ENCODE measurements at places on chromosomes 13 and 19.

DNA sequence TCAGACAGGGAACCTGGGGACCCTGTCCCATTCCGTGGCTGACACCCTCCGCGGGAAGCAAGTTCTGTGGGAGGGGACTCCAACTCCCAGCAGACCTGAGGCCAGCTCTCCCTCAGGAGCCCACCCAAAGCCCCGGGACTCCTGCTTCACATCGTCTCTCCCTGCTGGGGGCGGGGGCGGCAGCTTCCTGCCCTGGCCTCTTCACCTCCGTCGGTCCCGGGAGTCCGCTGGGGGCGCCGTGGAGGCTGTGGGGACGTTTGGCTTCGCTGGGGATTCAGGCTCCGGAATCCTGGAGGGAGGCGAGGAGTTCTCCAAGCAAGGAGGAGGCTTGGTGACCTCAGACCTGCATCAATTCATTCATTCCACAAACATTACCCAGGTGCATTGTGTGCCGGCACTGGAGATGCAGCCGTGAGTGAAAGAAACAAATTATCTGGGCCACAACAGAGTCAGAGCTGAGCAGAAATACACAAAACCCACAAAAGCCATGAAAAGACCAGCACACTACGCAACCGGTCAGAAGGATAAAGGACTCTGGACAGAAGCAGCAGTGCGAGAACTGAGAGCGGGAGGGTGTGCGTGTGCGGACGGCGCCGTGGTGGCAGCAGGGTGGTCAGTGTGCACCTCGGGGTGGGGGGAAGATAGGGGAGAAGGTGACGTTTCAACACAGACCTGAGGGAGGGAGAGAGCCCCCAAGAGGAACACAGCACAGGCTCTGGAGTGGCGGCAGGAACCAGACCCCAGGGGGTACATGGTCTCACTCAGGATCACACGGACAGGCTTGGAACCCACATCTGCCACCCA is 19.0 kb downstream of the EPS8L1 start:
- DNase-seq, result no peak

DNA sequence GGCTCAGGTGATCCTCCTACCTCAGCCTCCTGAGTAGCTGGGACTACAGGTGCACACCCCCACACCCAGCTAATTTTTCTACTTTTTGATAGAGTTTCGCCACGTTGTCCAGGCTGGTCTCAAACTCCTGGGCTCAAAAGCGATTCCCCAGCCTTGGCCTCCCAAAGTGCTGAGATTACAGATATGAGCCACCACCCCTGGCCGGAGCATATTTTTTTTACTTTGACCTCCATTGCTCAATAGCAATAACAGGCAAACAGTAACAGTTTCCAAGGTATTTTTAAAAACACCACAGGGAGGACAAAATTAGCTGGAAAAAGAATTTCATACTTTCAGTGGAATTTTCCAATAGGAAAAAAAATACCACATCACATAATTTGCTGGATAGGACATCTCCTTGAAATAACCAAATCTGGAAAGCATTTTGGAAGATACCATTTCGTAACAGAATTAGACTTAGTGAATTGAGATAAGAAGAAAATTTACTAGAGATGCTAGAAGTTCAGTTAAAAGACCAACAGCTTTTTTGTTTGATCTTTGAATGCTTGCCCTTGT is 5.2 kb downstream of the DUXA start:
- DNase-seq, result no peak

DNA sequence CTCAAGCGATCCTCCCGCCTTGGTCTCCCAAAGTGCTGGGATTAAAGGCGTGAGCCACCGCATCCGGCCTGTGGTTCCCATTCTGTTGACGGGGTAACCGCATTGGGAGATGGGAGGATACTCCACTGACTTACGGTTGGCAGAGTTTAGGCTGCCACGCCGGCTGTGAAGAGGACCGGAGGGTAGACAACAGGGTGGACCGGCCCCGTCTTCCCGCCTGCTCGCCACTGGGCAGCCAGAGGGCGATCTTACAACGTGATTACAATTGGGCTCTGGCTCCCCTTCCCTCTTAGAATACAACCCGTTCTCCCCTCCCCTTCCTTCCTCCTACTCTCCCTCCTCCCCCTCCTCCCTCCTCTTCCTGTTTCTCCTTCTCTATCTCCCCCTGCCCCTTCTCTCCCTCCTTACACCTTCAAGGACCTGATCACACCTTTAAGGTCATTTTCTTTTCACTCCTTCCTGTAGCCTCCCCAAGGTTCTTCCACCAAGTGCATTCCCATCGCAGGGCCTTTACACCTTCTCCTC is 957 bp upstream of the CCDC194 start:
- no peak for DNase-seq

- DNase-seq, result no peak
Observed at GRCh38 chr13:43472339-43472738, 314.4 kb downstream of the ENOX1 start.

DNA sequence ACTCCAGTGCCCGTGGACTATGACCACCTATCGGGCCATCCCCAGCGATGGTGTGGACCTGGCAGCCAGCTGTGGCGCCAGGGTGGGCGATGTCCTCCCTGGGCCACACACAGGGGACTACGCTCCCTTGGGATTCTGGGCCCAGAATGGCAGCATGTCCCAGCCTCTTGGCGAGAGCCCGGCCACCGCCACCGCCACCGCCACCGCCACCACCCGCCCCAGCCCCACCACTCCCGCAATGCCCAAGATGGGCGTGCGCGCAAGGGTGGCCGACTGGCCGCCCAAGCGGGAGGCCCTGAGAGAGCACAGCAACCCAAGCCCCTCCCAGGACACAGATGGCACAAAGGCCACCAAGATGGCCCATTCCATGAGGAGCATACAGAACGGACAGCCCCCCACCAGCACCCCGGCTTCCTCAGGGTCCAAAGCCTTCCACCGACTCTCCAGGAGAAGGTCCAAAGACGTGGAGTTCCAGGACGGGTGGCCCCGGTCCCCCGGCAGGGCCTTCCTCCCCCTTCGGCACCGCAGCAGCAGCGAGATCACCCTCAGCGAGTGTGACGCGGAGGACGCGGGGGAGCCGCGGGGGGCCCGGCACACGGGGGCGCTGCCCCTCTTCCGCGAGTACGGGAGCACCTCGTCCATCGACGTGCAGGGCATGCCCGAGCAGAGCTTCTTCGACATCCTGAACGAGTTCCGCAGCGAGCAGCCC is 142.3 kb downstream of the DPF1 start:
- DNase-seq, result no peak

GRCh38 chr19:7595466-7596133 is at the start of gene CAMSAP3:
TSS of gene CAMSAP3 (plus strand) at chr19:7595863. CDS start at chr19:7596003, 140 bp downstream.
- peak; percentile 3 for DNase-seq

DNA sequence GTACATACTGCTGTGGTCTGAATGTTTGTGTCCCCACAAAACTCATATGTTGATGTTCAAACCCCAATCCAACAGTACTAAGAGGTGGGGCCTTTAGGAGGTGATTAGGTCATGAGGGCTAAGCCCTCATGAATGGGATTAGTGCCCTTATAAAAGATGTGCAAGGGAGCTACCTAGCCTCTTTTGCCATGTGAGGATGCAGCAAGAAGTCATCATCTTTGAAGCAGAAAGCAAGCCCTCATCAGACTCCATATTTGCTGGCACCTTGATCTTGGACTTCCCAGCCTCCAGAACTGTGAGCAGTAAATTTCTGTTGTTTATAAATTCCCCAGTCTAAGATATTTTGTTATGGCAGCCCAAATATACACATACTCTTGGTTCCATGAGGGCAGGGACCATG is 33.9 kb downstream of the PEG3 start:
- no peak for DNase-seq

- DNase-seq, result no peak
Observed at GRCh38 chr13:100597253-100597652, 8.7 kb upstream of the GGACT start.

- DNase-seq, result no peak
Observed at GRCh38 chr13:48978942-48979601, 3.4 kb downstream of the FNDC3A start.

- DNase-seq, result peak; percentile 96
Observed at GRCh38 chr13:21069561-21070004, 8.2 kb upstream of the LATS2 start.

GRCh38 chr19:3723883-3724282 is 15.7 kb downstream of the TJP3 start:
- no peak for DNase-seq

DNA sequence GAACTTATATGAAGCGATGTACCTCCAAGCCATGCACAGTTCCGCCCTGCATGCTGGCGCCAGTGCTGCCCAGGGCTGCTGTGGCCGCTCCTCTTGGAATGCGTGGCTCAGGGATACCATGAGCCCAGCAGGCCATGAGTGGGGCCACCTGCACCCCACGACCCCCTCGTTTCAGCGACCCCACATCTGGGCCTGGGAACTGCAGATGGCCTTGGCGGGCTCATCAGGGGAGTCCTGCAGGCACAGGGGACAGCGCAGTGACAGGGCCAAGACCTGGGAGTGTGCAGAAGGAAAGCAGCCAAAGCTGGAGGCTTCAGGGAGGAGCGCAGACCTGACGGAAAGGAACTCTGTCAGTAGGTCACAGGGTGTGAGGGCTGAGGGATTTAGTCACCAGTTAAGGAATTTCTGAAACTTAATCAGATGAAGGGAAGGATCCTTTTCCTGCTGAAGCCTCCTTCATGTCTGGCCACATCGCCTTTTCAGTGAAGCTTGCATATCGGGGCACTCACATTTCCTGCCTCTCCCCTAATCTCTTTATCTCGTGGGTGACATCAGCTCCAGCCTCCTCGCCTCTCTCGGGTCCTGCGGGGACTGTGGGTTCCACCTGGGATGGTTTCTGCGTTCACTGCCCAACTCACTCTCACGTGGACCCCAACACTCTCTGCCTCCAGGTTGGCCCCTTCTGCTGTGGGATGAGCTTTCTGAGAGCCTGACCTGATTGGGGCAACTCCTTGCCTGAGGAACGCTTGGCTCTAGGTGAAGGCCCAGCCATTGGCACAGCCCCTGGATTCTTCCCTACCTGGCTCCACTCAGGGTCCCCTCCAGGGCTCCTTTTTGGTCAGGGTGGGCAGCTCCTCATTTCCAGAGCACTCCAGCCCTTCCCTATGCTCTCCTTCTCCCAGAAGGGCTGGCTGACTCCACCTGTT is 123.5 kb downstream of the CRYL1 start:
- no peak for DNase-seq

- DNase-seq, result no peak
Observed at GRCh38 chr13:33116321-33117010, 100.2 kb downstream of the KL start.

- DNase-seq, result no peak
Observed at GRCh38 chr19:30120860-30121484, 178.9 kb downstream of the URI1 start.

- no peak for DNase-seq
Observed at GRCh38 chr13:79056706-79057105, 349.3 kb downstream of the RBM26 start.

GRCh38 chr13:109665240-109665639 is 121.1 kb downstream of the IRS2 start:
- DNase-seq, result no peak

DNA sequence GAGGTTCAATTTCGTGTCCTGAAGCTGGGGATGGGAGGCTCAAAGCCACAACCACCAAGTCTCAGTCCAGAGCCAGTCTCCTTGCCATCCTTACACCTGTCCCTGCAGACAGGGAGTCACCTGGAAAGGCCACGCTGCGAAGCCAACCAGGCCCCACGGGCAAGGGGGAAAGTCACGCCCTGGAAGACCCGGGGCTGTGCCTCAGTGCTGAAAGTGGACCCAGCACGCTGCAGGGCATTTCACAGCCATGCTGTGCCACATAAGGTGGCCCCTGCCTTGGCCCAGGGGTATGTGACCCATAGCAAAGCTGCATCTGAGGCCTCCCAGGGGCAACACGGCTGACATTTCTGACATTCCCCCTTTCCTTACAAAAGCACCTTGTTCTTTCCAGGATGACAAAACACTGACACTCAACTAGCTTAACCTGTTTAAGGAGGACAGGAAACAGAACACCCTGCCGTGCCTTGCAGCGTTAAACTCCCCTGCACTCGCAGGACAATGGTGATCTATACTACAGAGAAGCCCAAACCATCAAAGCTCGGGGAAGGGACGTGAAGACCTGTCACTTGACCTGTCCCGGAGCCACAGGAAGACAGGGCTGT is 14.8 kb downstream of the CHERP start:
- DNase-seq, result no peak

DNA sequence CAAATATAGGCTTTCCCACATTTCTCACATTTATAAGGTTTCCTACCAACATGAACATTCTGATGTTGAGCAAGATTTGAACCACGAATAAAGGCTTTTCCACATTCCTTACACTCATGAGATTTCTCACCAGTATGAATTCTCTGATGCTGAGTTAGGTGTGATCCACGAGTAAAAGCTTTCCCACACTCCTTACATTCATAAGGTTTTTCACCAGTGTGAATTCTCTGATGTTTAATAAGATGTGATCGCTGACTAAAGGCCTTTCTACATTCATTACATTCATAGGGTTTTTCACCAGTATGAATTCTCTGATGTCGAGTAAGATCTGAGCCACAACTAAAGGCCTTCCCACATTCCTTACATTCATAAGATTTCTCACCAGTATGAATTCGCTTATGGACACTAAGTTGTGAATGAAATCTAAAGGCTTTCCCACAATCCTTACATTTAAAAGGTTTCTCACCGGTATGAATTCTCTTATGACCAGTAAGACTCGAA is 19.0 kb downstream of the ZNF790 start:
- DNase-seq, result no peak

- DNase-seq, result no peak
Observed at GRCh38 chr19:41947091-41947490, 12.0 kb downstream of the RABAC1 start.

DNA sequence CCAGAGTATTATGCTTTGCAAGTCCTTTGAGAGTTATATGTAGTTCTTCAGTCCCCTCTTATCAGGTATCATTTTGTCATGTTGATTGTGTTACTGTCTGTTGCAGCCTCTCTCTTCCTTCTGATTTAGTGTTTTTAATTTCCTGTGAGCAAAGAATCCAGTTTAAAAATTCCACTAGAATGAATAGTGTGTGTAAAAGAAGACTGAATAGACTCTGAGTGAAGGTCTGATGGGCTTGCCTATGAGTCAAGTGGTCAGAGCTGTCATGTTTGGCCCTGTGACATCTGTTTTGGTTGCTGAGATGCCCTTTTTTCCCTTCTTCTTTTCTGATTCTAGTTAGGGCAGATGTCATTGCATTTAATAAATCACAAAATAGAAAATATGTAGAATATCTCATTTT is 23.3 kb upstream of the KCTD4 start:
- DNase-seq, result no peak

- no peak for DNase-seq
Observed at GRCh38 chr13:78323040-78323439, 280.3 kb downstream of the POU4F1 start.

GRCh38 chr19:18700501-18701249 is 17.2 kb downstream of the CRTC1 start:
- peak; percentile 48 for DNase-seq

DNA sequence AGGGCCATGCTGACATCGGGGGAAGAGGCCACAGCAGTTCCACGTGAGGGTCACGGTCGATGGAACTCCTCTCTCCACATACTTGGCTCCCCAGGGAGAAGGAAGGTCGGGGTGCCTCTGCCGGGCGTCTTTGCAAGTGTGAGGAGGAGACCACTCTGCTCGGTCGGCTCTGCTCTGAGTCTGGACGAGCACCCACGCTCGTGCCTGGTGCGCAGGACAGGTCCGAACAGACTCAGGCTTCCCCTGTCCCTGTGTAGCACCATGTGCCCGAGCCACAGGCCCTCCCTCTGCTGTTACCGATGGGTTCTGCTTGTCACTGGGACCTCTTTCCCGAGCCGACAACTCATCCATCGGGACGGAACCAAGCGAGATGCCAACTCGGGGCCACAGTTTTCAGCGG is 35.1 kb downstream of the TMEM255B start:
- no peak for DNase-seq

Measured in suppressor macrophage treated with lipopolysaccharide for 4 hours (primary cell).